ENCODE measurements at places on chromosomes 7 and 10.

DNA sequence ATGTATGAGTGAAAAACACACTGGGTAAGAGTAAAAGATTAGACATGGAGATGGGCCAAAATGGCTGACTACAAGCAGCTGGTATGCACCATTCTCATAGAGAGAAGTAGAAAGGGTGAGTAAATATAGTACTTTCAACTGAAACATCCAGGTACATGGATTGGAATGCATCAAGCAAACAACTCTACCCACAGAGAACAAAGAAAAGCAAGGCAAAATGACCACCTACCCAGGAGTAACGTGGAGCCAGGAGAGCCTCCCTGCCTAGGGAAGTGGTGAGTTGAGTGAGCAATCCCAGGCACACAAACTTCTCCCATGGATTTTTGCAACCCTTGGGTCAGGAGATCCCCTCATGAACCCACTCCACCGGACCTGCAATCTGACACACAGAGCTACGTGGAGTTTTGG is 212.8 kb downstream of the PTN start:
- no peak for DNase-seq

DNA sequence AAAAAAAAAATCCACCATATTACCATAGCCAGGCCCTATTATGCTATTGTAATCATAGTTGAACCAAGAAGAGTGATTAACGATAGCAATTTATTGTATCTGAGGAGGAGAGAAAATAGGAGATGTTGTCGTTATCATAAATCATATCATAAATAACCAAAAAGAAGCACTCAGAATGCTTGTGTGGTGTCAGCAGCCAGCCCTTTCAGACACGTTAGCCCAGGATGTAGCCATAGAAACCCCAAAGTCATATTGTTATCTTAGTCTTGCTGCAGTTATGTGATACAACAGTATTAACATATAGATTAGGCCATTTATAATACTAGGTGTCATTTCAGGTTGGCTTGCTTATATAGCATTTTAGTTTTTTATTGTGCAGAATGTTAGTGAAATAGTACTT is 102.2 kb upstream of the GATA3 start:
- no peak for DNase-seq

DNA sequence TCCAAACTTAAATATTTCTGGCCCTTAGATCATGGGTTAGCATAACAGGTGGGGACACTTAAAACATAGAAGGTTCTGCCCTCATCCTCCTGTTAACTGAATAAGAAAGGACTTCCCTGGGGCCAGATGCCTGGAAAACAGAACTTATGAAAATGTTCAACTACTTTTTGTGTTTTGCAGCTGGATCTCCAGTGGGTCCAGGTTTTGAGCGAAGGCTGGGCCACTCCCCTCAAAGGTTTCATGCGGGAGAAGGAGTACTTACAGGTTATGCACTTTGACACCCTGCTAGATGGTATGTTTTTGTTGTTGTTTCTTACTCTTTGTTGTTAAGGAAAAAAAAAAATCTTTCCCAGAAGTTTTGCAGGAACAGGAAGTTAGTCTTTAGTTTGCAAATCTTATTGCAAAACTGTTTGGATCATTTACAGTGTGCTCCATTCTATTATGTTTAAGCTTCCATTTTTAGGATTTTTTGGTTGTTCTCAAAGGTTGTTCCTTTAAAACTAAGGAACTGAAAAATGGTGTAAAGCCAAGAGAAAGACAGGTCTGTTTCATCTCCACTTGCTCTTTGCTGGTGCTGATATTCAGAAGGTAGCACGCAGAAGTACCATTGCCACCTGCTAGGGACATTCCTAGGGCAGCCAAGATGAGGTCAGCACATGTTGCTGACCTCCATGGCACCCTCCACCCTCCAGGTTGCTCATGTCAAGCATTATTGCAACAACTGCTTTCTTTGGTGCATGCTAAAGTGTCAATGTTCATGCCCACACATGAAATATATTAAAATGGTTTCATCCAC is 56.1 kb downstream of the PAPSS2 start:
- DNase-seq: no peak

DNA sequence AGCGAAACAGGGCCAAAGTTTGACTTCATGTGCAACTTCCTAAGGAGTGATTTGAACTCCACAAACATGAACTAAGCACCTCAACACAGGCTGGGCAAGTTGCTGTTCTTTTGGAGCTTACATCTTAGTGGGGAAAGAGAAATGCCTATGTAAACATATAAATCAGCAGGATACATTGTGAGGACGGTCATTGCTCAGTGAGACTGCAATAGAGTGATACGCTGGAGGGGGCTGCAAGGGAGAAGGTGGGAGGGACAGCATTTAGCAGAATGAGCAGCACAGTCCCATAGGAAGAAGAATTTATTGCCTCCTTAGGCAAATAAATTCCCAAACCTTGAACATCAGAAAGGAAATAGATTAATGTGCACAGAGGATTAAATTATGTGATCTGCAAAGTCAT is 90.0 kb downstream of the EGFR start:
- DNase-seq: no peak

GRCh38 chr7:151689196-151689971 is 169.7 kb upstream of the RHEB start:
- DNase-seq: no peak

- DNase-seq: no peak
These were observed 207.1 kb downstream of the TRIL start for GRCh38 chr7:28750981-28751380.

DNA sequence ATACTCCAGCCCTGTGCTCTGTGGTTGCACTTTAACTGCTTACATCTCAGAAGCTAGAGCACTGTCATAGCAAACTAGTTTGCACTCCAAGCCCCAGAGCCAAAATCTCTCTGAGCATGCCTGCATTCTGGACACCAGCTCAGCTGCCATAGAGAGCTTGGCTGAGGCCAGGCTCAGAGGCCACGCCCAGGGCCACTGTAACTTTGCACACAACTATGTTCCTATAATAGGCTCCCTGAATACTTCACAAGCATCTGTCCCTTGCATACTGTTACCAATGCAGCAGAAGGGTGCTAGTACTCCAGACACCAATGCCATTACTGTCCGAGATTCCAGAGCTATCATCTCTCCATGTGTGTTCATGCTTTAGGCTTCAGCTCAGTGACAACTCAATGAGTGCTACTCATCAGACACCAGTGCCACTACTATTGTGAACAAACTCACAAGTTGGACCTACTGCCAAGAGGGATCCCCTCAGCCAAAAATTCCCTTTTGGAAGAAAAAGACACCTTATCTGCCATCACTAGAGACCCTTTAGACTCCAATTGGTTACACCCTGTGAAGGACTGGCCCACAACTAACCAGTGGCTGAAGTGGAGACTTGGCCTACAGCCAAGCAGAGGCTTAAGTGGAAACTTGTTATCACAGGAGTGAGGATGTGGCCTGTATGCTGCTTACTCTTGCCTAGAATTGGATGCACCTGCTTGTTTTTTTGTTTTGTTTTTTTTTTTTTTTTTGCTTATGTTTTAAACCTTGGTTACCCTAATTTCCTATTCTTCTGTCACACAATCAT is 211.6 kb upstream of the MAGI2 start:
- no peak for DNase-seq

DNA sequence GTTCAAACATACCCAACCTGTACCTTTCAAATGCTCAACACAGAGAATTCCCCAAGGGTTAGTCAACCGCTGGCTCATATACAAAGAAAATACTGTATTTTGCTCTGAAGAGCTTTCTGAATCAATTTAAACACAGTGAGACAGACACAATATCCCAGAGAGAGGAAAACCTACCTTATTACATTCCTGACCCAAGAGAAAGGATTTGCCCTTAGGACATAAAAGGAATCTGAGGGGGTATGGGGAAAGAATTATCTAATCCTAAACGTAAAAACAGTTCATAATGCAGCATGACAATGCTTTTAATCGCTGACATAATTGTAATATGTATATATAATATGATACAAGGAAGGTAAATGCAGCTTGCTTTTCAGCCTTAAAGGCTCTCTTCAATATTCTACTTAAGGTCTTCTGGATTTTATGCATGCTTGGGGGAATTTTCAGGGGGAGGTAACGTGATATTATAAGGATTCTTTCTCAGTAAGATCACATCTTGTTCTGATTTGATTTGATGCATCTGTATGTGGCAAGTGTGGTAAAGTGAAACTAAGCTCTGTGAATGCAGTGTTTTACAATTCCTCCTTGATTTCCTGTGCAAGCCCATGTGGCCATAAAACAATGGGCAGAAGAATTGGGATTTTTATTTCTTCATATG is 240.5 kb downstream of the GLI3 start:
- DNase-seq: no peak

- no peak for DNase-seq
These were observed 63.3 kb downstream of the MRC1 start for GRCh38 chr10:17872191-17873091.

DNA sequence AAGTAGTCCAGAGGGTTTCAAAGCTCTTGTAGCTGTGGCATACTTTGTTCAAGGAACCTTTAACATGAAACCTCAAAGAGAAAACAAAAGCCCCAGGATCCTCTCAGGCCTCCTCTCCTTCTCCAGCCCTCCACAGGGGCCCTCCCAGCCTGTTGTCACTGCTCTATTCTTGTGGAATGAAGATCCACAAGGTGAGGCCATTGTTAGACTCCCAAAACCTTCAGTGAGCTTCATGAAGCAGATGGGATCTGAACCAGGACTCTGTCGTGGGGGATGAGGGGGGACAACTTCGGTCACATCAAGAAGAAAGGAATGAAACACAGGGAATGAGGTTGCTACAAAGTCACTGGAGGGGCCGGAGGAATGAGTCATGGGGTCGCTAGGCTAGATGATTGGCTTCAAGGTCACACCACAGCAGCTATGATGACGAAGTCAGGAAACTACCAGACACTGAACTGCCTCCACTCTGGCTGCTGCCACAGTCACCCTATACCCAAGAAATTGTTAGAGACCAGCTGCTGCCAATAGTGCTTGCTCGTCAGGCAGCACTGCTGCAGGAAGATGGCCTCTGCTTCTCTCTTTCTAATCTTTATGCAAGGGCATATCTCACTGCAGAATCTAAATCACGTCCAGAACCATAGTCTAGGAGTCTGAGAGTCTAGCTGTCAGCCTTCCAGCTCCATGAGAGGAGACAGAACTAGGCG is 208.8 kb downstream of the HIBADH start:
- DNase-seq: no peak

- no peak for DNase-seq
These were observed at the start of gene ANKRD1 for GRCh38 chr10:90920986-90921666. Gene ANKRD1, minus strand, starts transcription at chr10:90921087. Its CDS starts 60 bp downstream, at chr10:90921027.

- no peak for DNase-seq
These were observed 18.2 kb downstream of the DNAJC12 start for GRCh38 chr10:67819768-67820204.

DNA sequence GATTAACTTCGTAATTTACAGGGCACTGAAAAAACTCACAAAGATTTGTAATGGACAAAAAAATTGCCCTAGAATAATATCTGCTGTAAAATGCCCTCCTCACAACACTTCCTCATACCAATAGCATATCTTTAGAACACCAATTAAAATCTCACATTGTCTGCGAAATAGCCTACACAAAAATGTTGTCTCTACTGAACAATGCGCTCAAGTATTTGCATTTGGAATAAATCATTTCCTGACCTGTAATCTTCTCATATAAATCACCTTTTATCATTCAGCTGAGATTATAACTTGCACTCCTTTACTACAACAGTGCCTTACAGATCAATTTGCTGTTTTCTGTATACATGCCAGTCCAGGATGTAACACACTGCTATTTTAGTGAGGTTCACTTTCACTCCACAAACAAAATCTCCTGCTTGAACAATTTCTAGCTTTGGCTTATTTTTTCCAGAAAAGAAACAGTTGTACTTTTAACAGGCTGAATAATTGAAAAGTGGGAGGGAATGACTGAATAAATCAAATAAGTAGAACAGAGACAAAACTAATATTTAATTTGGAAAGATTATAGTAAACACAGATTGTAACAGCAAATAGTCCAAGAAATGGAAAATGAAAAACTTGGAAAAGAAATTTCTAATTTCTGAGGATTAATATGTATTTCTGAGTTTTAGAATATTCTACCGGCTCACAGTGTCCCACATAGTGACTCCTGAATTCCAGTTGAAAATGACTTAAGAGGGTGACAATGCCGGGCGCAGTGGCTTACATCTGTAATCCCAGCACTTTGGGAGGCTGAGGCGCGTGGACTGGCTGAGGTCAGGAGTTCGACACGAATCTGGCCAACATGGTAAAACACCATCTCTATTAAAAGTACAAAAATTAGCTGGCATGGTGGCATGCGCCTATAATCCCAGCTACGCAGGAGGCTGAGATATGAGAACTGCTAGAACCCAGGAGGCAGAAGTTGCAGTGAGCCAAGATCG is 30.6 kb downstream of the JMJD1C start:
- DNase-seq: no peak

DNA sequence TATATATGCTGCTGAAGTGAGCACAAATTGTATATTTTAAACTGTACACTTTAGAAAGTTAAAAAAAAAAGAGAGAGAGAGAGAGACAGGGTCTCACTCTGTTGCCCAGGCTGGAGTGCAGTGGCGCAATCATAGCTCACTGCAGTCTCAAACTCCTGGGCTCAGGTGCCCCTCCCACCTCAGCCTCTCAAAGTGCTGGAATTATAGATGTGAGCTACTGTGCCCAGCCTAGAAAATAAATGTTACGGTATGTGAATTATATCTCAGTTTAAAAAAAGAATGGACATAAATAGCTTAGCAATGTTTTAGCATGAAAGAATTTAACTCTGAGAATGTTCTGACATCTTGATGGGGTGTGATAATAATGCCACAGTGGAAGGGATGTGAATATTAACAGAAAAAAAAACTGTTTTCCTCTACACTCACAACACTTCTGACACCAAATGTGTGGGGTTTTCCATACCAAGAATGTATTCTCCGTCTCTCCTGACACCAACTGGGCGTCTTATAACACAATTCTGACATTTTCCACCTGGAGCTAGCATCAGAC is 162.1 kb downstream of the PLCE1 start:
- DNase-seq: no peak

DNA sequence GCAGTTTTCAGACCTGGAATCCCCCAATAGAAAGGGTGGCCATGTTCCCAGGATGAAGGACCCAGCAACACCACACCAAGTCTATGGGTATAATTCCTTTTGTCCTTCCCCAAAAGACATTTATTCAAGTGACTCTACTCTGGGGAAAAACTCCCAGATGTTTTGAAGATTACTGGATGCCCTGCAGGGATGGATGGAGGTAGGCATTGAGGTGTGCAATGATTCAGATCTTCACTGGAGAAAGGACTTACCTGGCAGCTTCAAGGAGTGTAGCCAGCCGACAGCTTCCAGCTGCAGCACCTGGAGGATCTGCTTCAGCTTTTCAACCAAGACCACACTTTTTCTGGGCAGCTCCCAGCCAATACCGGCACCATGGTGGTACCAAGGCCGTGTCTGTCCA is 172.0 kb downstream of the BAMBI start:
- DNase-seq: no peak

- DNase-seq: peak; percentile 57
These were observed 1.7 kb upstream of the EGR2 start for GRCh38 chr10:62817766-62818425.

Data from stimulated activated CD8-positive, alpha-beta memory T cell treated with anti-CD3 and anti-CD28 coated beads, Interleukin-4, amount 100 ng/mL, for 4 hours (primary cell).